ENCODE measurements at places on chromosomes 7 and 10.

DNA sequence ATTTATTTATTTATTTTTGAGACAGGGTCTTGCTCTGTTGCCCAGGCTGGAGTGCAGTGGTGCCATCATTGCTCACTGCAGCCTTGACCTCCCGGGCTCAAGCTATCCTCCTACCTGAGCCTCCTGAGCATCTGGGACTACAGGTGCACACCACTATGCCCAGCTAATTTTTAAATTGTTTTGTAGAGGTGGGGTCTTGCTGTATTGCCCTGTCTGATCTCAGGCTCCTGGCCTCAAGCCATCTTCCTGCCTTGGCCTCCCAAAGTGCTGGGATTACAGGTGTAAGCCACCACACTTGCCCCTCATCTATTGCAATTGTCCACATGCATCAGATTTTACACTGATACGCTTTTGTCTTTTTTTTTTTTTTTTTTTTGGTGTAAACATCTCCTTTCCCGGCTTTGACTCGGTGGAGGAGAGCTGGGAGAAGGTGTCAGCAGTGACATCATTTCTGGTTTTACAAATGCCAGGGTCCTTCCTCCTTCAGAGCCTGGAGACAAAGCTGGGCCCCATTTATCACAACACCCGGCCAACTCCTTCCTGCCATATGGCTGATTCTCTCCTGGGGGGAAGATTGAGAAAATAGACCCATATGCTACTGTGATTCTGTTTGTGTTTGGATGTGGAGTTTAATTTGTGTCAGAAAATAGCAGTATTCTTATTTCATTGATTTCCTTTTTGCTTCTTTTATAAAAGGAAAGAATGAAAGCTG is 61.3 kb downstream of the GALNT17 start:
- DNase-seq = no peak

GRCh38 chr7:151035026-151035717 is 6.9 kb downstream of the ABCB8 start:
- no peak for DNase-seq

DNA sequence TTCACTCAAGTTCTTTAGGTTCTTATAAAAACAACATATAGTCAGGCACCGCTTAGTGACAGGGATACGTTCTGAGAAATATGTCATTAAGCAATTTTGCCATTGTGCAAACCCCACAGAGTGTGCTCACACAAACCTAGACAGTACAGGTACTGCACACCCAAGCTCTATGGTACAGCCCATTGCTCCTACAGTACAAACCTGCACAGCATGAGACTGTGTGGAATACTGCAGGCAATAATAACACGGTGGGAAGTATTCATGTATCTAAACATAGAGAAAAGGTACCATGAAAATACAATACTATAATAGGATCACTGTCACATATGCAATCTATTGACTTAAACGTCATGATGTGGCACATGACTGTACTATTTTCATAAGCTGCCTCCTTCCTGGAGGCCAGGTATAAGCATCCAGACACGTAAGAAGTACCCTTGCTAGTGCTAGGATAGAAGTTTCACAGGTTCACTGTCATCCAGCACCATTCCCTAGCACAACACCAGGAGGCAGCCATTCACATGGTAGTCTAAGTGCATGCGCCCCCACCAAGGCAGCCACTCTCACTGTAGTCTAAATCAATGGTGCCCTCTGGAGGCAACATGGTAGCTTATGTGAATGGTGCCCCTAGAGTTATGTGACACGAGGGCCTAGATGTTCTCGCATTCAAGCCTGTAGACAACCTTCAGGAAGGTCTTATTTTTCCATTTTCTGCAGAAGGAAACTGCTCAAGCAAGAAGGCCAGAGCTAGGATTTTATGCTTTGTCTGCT is 98.5 kb downstream of the ARHGAP22 start:
- DNase-seq = no peak

DNA sequence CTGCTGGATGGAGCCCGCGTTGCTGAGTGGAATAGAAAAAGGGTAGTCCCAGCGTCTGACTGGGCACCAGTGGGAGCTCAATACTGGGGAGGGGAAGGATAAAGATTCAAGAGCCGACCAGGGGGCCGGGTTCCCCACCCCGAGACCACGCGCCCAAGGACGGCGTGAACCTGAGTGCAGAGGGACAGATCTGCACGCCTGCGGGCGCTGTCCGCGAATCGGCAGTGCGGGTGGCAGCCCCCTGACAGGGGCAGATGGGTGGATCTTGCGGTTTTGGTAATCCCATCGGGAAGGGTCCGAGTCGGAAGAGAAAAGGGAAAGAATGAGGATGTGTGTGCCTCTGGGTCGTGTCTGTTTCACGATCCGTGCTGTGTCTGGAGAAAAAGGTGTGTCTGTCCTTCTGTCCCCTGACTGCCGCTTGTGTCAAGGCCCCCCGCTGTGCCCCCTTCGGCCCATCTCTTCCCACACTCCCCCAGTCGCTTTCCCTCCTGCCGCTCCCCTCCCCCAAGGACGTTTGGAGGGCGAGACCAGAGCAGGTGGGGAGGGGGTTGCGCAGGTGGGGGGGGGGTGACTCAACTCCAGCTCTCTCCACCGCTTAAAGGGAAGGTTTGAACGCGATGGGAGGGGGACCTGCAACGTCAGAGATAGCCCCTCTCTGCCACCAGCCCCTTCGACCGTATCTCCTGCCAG is 734 bp upstream of the VGF start:
- no peak for DNase-seq

GRCh38 chr7:2863461-2864066 is 19.5 kb upstream of the GNA12 start:
- DNase-seq = peak; percentile 59

- no peak for DNase-seq
Measured at GRCh38 chr7:24777806-24778205, 20.5 kb upstream of the GSDME start.

DNA sequence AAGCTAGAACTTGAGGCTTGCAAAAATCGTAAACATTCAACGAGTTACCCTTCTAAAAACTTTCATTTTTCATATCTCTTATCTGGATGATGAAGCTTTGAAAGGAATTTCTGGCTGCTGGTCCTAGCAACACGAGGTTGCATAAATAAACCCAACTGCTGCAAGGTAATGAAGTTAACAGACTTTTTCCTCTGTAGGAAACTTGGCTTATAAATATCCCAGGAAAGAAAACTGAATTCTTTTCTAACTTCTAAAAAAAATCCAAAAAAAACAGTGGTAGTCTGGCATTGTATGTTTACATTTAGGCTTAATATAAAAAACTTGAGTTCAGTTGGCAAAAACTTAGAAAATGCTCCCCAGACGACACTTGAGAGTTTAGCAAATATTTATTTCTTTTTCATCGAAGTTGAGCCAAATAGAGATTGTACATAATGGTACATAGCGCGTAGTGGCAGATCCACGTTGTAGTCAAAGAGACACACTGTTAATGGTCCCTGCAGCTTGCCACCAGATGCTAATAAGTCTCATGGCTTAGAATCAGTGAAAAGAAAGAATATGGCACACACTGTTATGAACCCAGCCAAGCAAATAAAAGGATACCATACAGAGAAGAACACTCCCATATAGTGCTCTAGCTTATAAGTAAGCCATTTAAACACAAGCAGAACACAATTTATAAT is 200.3 kb upstream of the PCLO start:
- no peak for DNase-seq

DNA sequence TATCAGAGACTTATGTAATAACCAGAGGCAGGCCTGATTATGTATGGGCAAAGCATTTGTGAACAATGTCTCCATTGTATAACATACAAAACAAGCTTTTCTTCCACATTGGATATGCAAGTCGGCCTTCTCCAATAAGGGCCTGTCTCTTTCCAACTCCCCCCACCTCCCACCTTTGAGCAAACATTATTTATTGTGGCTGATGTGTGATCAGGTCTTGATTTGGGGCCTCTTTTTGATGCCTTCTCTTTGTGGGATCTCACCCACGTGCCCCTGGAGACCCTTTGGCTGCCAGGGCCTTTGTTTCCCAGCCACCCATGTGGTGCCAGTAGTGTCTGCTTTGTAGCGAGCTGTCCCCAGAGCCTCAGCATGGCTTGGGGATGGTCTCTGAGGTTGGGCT is 53.0 kb downstream of the TCF7L2 start:
- DNase-seq = no peak

DNA sequence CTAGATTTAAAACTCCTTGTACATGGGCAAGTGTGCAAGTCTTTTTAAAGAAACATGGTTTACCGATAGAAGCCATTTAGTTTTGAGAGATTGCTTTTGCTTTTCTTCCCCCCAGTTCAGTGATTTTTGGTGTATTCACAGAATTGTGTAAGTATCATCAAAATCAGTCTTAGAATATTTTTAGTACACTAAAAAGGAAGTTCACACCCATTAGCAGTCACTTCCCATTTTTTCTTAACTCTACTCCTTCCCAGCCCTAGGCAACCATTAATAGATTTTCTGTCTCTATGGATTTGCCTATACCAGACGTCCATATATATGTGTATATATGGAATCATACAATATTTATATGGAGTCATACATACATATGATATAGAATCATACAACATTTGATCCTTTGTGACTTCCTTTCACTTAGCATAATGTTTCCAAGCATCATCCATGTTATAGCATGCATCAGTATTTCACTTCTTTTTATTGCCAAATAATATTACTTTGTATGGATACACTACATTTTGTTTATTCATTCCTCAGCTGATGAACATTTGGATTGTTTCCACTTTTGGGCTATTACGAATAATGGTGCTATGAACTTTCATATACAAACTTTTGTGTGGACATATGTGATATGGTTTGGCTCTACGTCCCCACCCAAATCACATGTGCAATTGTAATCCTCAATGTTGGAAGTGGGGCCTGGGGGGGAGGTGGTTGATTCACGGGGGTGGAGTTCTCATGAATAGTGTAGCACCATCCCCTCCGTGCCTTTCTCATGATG is 16.5 kb upstream of the ARL4A start:
- no peak for DNase-seq

Measured in stimulated activated CD8-positive, alpha-beta memory T cell treated with anti-CD3 and anti-CD28 coated beads, Interleukin-2, amount 100 ng/mL, for 1 hour (primary cell).